ENCODE measurements at places on chromosomes 1 and 21.

DNA sequence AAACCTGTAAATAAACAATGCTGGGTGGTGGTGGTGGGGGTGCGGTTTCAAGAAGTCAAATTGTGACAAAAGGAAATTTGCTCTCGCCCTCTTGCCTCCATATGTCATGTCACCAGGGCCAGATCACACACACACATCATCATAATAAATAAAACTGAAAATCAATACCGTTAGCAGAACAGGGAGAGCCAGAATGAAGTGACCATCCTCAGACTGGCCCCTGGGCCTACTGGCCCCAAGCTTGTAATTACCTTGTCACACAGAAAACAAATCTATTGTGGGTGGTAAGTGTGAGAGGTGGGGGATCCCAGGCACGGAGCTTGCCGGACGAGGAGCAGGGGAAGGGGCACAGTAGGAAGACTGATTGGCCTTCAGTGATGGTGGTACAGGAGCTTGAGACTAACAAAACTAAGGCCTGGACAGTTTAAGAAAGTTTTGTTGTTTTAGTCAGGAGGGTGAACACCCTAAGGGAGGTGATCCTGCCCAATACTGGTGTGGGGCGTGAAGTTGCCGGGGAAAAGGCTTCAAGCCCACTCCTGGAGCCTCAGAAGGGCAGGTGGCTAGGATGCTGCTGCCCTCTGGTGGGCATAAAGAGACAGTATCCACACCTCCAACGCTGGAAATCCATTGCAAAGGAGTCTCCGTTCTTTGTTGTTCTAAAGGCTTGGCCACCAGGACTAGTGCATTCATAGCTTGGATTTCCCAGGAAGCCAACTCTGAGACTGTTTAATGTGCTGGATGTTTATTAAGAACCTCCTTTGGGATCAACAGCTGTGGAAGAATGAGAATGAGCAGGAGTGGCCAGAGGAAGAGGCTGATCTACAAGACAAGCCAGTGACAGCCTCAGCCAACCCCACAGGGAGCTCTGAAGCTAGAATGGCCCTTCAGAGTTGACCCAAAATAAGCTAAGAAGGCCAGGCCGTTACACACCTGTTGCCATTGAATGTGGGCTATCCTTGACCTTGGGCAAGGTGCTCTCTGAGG lies 8.1 kb upstream of the C1orf216 start:
- no peaks in the 10 kb centered on the region for H3K36me3 ChIP-seq
- no peaks in the 10 kb centered on the region for H3K27me3 ChIP-seq
- no peak overlapping the region for H3K4me3 ChIP-seq
- no peak overlapping the region for H3K27ac ChIP-seq

- H3K27me3 ChIP-seq = no peaks in the 10 kb centered on the region
- no peak for DNase-seq
- no peak overlapping the region for H3K27ac ChIP-seq
- H3K4me3 ChIP-seq = no peak overlapping the region
- no peaks in the 10 kb centered on the region for H3K36me3 ChIP-seq
These were observed 247.9 kb downstream of the ADGRL2 start for GRCh38 chr1:82048596-82048995.

DNA sequence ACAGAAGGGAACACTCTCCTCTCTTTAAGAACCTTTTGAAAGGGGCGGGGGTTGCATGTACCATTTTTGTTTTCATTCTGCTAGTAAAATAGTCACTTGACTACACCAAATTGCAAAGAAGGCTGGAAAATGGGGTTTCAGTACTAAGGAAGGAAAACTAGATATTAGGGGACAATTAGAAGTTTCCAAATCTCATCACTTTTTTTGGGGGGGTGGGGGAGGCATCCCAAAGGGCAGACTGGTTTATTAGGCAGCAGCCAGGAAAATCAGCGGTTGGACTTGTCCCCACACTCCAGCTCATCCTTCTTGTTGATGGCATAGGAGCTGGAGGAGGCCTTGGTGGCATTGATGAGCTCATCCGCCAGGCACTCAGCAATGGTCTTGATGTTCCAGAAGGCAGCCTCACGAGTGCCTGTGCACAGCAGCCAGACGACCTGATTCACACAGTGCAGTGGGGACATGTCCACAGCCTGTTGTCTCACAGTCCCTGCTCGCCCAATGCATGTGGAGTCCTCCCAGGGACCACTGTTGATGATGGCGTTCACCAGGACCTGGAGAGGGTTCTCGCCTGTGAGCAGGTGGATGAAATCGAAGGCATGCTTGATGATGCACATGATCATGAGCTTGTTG lies 1.7 kb upstream of the TMEM50B start:
- H3K4me1 ChIP-seq = no peaks in the 10 kb centered on the region
- no peaks in the 10 kb centered on the region for H3K27me3 ChIP-seq
- no peak for DNase-seq
- no peaks in the 10 kb centered on the region for H3K36me3 ChIP-seq
- no peak overlapping the region for H3K27ac ChIP-seq

DNA sequence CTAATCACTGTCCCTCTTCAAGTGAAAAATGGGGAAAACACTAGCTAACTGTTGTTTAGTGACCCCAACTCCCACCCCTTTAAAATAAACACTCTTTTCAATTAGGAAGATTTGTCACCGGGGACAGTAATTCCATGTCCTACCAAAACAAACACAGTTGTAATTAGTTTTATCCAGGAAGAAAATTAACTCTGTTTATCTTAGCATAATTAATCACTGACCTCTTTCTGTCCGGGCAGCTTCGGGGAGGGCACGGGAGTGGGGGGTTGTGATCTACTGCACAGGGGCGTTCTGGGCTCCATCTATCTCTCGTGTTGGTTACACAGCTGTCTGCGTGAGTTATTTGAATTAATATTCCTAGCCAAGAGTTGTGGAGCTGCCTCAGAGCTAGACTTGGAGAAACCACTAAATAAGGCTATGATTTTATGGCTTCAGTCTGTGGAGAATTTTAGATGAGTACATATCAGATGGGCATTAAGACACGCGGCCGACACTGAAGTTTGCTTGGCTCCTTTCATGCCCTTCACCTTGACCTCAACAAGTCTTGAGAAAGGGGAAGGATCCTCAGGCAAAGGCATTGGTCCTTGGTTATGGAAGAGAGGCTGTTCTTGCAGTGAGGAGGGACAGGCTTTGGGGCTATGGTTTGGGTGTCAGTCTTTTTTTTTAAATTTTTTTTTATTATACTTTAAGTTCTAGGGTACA lies 102.0 kb upstream of the TRABD2B start:
- no peaks in the 10 kb centered on the region for H3K27me3 ChIP-seq
- no peak for DNase-seq
- H3K27ac ChIP-seq = no peak overlapping the region

DNA sequence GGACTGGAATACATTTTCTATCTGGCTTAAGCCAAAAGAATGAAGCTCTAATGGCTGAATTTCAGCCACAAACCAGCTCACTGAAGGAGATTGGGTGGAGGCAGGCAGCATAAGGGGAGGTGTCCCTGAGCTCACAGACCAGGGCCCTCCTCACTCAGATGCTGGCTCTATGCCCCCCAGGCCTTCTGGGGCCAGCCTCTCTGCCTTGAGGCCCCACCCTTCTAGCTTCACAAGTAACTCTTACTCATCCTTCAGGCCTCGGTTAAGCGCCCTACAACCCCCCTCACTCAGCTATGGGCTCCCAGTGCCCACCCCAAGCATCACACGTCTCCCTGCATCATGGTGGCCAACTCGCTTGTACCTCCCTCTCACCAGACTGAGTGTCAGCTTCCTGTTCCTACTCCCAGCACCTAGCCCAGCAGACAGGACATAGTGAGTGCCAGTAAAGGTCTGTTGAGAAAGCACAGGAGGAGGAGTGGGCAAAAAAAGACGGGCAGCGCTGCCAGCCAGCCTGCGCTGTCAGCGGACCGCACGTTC lies 40.8 kb upstream of the GPR157 start:
- no peaks in the 10 kb centered on the region for H3K4me1 ChIP-seq
- no peak overlapping the region for H3K27ac ChIP-seq
- H3K4me3 ChIP-seq = no peak overlapping the region
- DNase-seq = no peak
